ENCODE measurements at places on chromosomes 5 and 9. TPM values are rescaled to one million over a fixed set of nuclear protein-coding genes. Genes with fewer than 3 reads are reported as not detected.

DNA sequence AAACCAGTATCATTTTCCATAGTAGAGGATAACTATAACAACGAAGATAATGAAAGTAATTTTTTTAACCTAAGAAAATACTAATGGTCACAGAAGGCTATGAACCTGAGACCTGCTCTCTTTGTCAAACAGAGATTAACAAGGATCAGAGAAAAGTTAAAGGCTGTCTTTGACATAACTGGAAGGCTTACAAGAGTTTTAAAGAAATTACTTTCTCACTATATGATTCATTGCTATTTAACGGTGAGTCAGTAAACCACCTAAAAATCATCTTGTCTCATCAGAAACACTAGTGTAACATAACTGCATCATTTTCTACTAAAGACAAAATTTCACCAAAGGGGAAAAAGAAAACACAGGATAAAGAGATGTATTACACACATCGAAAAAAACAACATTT is 19.3 kb downstream of the MLANA start:
- DNase-seq, result no peak
- no peaks in the 10 kb centered on the region for H3K27me3 ChIP-seq
- no peak overlapping the region for H3K4me3 ChIP-seq
- H3K36me3 ChIP-seq, result peaks cover 3% of the 10 kb centered on the region
- no peaks in the 10 kb centered on the region for H3K4me1 ChIP-seq
- H3K27ac ChIP-seq, result no peak overlapping the region

GRCh38 chr9:3261484-3261883 is 264.3 kb downstream of the RFX3 start:
- no peak for DNase-seq
- H3K27me3 ChIP-seq, result no peaks in the 10 kb centered on the region
- no peak overlapping the region for H3K27ac ChIP-seq
- H3K36me3 ChIP-seq, result no peaks in the 10 kb centered on the region

- peaks cover 13% of the 10 kb centered on the region for H3K4me1 ChIP-seq
- H3K36me3 ChIP-seq, result no peaks in the 10 kb centered on the region
- H3K4me3 ChIP-seq, result no peak overlapping the region
- H3K27me3 ChIP-seq, result peaks cover 100% of the 10 kb centered on the region
- DNase-seq, result no peak
These were observed 775 bp upstream of the LHX2 start for GRCh38 chr9:124010665-124011321.

- H3K27me3 ChIP-seq, result no peaks in the 10 kb centered on the region
- no peaks in the 10 kb centered on the region for H3K36me3 ChIP-seq
- no peak for DNase-seq
- H3K27ac ChIP-seq, result peak overlapping the region; percentile 37
- no peak overlapping the region for H3K4me3 ChIP-seq
- H3K4me1 ChIP-seq, result peaks cover 22% of the 10 kb centered on the region
These were observed 107.9 kb downstream of the RXRA start for GRCh38 chr9:134433909-134434882.

- no peak overlapping the region for H3K27ac ChIP-seq
- H3K27me3 ChIP-seq, result no peaks in the 10 kb centered on the region
- no peak overlapping the region for H3K4me3 ChIP-seq
- no peak for DNase-seq
- H3K4me1 ChIP-seq, result no peaks in the 10 kb centered on the region
These were observed 17.0 kb downstream of the LARS1 start for GRCh38 chr5:146165460-146165859.

DNA sequence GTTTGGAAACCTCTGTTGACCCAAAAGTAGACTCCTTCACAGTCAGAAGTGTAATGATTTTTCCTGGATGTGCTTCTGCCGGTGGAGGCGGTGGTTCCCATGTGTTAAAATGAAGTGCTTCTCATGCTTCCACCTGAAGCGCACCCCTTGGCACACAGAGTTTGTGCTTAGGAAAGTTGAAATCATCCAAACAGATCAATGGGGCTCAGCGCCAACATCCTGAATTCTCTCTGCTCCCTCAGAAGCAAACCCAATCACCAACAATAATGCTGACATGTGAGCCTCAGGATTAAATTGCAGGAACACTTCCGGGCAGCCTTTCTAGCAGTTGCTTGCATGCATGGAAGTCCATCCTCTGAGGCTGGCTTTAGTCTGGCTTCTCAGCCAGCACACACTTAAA is 71.0 kb downstream of the MED10 start:
- no peak for DNase-seq
- no peak overlapping the region for H3K4me3 ChIP-seq
- no peaks in the 10 kb centered on the region for H3K36me3 ChIP-seq
- H3K27me3 ChIP-seq, result no peaks in the 10 kb centered on the region
- H3K4me1 ChIP-seq, result no peaks in the 10 kb centered on the region

DNA sequence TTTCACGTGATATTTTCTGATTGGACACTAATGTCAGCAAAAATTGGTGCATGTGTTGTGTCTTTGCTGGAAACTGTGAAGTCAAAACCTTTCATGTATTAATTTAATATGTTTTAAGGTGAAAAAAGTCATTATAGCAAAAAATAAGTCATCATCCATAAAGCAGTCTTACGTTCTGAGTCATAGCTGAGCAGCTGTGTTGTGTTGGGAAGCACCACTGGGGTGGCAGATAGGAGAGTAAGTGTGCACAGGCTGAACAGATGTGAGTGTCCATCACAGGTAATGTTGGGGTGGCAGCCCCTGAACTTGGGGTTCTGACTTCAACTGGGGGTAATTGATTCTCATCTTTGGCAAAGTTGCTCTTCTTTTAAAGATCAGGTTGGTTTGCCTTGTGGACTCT is 156.8 kb downstream of the NXNL2 start:
- H3K4me3 ChIP-seq, result no peak overlapping the region
- H3K27me3 ChIP-seq, result no peaks in the 10 kb centered on the region
- DNase-seq, result no peak
- no peak overlapping the region for H3K27ac ChIP-seq

DNA sequence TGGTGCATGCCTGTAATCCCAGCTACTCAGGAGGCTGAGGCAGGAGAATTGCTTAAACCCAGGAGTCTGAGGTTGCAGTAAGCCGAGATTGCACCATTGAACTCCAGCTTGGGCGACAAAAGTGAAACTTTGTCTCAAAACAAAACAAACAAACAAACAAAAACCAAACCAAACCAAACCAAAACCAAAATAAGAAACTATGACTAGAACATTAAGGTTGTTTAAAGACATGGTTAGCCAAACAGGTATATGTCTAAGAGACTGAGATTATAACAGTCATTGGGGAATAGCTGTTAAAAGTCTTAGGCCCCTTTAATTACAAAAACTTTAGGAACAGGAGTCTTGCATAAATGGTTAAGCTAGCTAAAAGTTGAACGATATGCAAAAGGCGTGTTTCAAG is 63.6 kb downstream of the PRDM9 start:
- no peak overlapping the region for H3K4me3 ChIP-seq
- H3K4me1 ChIP-seq, result no peaks in the 10 kb centered on the region
- no peaks in the 10 kb centered on the region for H3K36me3 ChIP-seq
- H3K27me3 ChIP-seq, result no peaks in the 10 kb centered on the region

DNA sequence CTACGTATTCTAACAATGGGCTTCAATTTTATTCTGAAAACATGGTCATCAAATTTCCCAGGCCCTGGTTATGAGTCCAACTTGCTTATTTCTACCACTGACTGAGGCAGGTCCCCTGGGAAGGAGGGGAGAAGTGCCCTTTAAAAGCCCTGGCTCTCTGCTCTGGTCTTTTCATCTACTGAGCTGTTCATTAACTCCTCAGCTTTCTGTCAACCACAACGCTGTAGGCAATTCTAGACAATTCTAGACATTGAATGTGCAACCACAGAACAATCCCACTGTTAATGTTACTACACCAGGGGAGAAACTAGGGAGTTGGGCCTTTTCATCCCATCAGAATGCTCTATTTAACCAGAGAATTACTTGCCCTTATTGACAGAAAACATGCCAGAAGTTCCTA is 10.0 kb downstream of the MOCS2 start:
- DNase-seq, result no peak
- no peaks in the 10 kb centered on the region for H3K27me3 ChIP-seq
- H3K36me3 ChIP-seq, result peaks cover 8% of the 10 kb centered on the region
- no peaks in the 10 kb centered on the region for H3K4me1 ChIP-seq
- no peak overlapping the region for H3K4me3 ChIP-seq

DNA sequence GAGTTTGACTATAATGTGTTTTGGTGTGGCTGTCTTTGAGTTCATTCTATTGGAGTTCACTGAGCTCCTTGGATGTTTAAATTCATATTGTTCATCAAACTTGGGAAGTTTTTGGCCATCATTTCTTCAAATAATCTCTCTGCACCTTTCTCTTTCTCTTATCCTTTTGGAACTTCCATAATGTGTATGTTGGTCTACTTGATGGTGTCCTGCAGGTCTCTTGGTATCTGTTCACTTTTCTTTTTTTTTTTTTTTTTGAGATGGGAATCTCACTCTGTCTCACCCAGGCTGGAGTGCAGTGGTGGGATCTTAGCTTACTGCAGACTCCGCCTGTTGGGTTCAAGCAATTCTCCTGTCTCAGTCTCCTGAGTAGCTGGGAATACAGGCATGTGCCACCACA is 27.7 kb downstream of the PKD2L2 start:
- no peak overlapping the region for H3K4me3 ChIP-seq
- no peak overlapping the region for H3K27ac ChIP-seq
- no peaks in the 10 kb centered on the region for H3K27me3 ChIP-seq
- no peaks in the 10 kb centered on the region for H3K4me1 ChIP-seq

DNA sequence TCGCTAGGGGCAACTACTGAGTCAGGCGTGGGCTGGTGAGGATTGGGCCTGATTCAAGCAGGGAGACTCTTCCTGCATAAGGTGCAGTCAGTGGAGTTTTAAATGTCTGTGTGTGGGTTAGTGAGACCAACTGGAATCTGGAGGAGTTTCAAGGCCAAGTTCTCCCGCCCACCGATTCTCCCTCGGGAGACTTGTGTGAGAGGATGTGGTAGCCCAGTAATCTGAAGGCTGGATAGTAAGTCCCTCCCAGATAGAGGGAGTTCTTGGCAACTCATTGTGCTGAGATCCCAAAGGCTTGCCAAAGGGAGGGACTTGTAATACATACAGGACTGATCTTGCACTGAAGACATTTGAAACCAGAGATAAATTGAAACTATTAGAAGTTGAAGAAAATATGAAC is 51.8 kb downstream of the WDR36 start:
- H3K4me1 ChIP-seq, result no peaks in the 10 kb centered on the region
- H3K4me3 ChIP-seq, result no peak overlapping the region
- H3K36me3 ChIP-seq, result no peaks in the 10 kb centered on the region
- H3K27ac ChIP-seq, result no peak overlapping the region

DNA sequence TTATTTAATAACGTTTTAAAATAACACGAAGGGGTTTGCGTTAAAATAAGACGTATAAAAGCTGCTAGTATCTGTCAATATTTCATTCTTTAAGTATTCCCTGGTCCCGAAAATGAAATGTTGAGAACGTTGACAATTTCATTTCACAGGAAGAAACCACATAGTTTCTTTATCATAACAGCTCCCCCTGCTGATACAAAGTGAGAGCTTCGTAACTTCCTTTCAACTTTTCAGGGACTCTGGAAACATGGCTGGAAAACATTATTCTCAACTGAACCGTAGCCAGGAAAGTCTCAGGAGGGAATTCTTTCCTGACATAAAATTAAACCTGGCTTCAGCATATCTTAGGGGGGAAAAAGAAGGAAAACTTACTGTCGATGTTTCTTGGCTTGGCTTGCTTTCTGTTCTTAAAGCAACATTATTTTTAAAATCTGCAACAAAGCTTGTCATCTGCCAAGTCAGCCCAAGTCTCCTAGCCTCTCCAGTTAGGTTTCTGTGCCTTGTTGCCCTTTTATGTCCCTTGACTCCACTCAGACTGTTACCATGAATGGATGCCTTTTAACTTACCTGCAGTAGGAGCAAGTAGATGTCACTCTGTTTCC is 122.9 kb upstream of the DAB2 start:
- H3K27ac ChIP-seq, result no peak overlapping the region
- no peaks in the 10 kb centered on the region for H3K36me3 ChIP-seq
- no peak overlapping the region for H3K4me3 ChIP-seq
- peak; percentile 45 for DNase-seq
- H3K27me3 ChIP-seq, result no peaks in the 10 kb centered on the region
- H3K4me1 ChIP-seq, result no peaks in the 10 kb centered on the region

DNA sequence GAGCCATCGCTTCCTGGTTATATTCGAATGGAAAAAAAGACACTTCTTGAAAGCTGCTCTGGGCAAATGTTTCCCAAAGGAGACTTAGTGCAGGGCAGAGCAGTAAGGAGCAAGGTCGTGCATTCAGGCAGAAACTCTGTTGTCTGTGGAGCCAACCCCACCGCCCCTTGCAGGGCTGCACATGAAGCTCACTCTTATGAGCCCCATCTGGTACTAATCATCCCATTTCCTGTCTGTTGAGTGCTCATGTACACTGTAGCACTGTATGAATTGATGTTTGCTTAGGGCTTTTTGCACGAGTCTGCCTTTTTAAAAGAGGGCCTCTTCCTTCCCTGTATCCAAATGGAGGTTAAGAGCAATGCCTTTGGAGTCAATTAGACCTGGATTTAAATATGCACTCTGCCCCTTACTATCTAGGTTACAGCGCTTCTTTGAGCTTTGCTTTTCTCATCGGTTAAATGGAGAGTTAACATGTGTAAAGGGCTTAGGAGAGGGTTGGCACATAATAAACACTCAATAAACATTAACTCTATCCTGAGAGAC is 25.4 kb downstream of the HMHB1 start:
- H3K4me1 ChIP-seq, result no peaks in the 10 kb centered on the region
- H3K27me3 ChIP-seq, result no peaks in the 10 kb centered on the region
- DNase-seq, result no peak
- H3K36me3 ChIP-seq, result no peaks in the 10 kb centered on the region

DNA sequence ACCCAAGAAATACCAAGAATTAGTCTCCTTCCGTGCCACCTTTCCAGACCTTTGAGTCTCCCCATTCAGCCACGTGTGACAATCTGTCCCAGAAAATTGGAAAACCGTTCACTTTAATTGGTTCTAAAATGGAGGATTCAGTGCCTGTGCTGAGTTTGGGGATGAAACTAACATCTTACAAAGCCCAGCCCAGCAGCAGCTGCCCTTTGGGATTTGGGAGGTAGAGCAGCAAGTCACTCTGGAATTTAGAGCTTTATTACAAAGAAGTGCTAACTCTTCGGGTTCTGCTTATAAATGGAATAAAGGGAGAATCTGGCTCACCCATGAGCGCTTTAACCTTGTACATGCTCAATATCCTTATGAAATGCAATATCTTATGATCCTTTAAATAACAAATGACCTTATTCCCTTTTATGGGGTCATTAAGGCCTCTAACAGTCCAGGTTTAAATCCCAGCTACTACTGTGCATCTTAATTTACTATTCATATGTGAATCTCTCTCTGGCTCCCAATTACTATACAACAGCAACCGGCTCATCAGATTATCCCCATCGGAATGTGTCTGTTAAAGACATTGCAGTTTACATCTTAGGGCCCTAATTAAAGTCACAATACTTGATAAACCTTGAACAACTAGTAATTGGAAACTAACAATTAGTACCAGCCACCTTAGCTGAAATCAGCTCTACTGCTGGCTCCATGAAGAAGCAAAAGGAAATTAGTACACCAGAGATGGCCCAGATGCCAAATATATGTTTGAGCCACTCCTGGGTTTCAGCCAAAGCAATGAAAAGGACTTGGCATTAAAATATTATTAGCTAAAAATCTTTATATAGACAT is 271.8 kb upstream of the SMARCA2 start:
- no peaks in the 10 kb centered on the region for H3K36me3 ChIP-seq
- H3K27me3 ChIP-seq, result no peaks in the 10 kb centered on the region
- no peak overlapping the region for H3K4me3 ChIP-seq
- H3K4me1 ChIP-seq, result no peaks in the 10 kb centered on the region

SLCO4C1 gene
- 1.0 TPM for total RNA-seq

CER1 gene
- total RNA-seq, result 0.05 TPM

IFNK gene
- total RNA-seq, result not detected

CCL28 gene
- total RNA-seq, result 2.0 TPM

CNTLN gene
- total RNA-seq, result 6.4 TPM

PCDH1 gene
- 1.9 TPM for total RNA-seq

PKD2L2 gene
- total RNA-seq, result not detected

TRIM41 gene
- total RNA-seq, result 19.9 TPM

PTPN3 gene
- 2.8 TPM for total RNA-seq

TLR4 gene
- 8.5 TPM for total RNA-seq
